Muscle of leg (tissue), 16 donors: ENCODE measurements at places on chromosomes 3 and 15.

- DNase-seq: no peak
These were observed 22.6 kb downstream of the MKRN2OS start for GRCh38 chr3:12522721-12523120.

GRCh38 chr3:58627570-58627885, 39.0 kb downstream of the FAM3D start:
- peak; percentile 71 for DNase-seq

- DNase-seq: no peak
These were observed 10.3 kb downstream of the BCL2A1 start for GRCh38 chr15:79960502-79961212.

DNA sequence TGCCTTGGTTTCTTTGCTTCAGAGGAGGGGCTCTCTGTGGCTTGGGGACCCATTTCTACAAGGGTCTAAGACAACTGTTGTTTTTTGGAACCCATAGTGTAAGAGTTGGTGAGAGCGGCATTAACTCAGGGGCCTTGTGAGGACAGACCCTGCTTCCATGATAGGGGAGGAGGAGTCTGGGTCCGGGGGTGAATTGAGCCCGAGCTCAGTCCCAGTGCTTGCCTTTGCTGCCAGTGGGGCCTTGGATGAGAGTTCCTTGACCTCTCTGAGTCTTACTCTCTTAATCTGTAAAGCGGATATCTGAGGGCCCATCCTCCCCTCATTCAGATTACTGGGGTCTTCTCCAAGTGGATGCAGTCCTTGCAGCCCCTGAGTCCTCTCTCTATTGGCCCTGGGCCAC, 74.2 kb downstream of the EEFSEC start:
- DNase-seq: no peak

- peak; percentile 84 for DNase-seq
These were observed 915 bp upstream of the CALML4 start for GRCh38 chr15:68205954-68206539.

GRCh38 chr3:193680220-193680619, 87.2 kb downstream of the OPA1 start:
- DNase-seq: no peak

- no peak for DNase-seq
These were observed 196.5 kb downstream of the UBE3A start for GRCh38 chr15:25242166-25242879.

DNA sequence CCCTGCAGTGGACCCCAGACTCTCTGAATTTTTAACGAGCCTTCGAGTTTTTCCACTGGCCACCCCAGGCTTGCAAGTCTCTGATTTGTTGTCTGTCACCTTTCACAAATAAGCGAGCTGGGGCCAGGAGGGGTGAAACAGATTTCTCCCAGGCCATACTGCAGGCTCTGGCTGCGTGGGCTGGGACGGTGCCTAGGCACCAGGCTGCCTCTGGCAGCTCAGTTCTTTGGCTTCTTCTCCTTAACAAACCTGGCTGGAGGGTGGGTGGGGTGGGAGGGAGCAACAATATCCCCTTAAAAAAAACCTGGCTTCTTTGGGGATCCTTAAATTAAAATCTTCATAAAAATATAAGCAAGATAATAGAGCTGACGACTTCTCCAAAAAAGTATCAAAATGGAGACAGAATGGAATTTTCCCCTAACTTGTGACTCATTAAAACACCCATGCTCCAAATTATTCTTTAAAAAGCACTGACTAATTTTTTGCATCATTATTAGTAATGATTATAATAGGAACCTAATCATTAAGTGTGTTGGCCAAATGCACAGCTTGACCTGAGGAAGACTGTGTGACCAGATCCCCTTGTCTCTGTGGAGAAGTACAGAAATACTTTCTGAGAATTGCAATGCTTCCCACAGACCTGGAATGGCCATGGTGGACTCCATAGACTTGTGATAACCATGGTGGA, 84.1 kb downstream of the SNRK start:
- no peak for DNase-seq

DNA sequence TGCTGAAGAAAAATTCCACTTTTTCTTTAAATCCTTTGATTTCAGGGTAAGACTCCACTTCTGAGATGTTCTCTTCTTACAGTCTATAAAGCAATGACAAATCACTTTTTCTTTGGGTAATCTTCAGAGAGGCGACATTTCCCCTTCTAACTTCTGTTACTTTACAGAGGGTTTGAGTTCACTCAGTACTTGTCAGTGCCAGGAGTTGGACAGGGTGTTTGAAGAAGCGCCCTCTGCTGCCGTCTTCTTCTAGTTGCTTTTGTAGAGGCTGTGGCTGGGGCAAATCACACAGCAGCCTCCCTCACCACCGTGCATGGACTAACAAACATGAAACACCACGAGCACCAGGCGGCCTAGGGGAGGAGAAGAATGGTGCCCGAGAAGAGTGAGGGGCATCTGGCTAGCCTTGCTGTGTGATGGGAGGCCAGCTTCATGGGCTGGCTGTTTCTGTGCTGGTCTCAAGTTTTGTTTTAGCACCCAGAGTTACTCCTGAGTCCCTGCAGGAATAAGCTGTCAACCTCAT, at the start of gene CD80:
TSS of gene CD80 (minus strand) at position 174 of the 523 bp plus-strand sequence. CDS start 1,886 bp downstream, outside the sequence.
- DNase-seq: peak; percentile 39

DNA sequence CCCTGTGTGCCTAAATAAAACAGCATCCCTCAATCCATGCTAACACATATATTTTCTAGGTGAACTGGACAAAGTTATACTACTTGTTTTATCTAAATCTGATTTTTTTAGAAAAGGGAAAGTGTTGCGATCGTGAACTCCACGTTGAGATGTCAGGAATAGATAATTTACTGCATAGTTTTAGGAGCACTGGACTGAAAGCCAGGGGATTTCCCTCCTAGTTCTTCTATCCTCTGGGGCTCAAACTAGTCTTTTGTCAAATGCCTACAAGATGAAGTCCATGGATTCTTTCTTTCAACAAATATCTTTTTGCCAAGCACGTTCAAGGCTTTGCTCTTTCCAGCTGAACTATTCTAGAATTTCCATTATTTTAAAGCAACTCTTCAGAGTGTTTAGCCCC, 617 bp upstream of the HPS3 start:
- peak; percentile 33 for DNase-seq

GRCh38 chr15:71743861-71744382, 66.4 kb upstream of the NR2E3 start:
- peak; percentile 71 for DNase-seq

DNA sequence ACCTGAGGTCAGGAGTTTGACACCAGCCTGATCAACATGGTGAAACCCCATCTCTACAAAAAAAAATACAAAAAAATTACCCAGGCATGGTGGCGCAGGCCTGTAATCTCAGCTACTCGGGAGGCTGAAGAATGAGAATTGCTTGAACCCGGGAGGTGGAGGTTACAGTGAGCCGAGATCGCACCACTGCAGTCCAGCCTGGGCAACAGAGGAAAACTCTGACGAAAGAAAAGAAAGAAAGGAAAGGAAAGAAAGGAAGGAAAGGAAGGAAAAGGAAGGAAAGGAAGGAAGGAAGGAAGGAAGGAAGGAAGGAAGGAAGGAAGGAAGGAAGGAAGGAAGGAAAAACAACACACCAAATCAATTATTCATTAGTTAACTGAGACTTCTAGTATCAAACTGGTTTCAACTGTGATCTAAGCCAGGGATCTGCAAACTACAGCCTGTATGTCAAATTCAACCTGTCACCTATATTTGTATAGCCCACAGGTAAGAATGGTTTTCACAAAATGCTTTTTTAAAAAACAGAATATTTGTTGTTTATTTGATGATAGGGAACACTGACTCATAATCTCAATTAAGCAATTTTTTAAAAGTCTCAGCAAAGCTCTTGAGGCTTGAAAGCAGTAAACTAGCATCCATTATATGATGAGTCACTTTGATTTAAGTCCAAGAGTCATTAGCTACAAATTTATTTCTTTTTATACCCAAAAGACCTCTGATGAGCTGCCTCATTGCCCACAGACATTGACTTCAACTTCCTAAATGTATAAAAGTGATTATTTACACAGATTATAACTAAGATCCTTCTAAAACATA, 127.6 kb downstream of the TBL1XR1 start:
- no peak for DNase-seq

GRCh38 chr3:79392479-79392878, 375.3 kb downstream of the ROBO1 start:
- no peak for DNase-seq

GRCh38 chr3:46926871-46927717, 49.5 kb downstream of the CCDC12 start:
- peak; percentile 62 for DNase-seq

DNA sequence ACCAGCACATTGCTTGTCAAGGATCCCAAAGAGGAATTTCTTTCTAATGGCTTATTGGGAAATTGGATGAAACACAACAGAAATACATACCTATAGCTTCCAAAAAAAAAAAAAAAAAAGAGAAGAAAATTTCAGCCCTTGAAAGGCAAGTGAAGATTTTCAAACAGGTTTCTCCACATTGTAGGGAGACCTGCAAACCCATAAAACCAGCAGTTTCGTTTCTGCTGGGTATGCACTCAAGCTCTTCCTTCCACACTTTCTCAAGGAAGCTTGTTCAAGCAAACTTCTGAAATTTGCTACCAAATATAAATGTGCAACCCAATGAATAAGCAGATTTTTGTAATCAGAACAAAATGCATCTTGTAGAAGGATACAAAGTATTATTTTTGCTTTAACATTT, 15.9 kb upstream of the SH3BP5 start:
- peak; percentile 26 for DNase-seq

GRCh38 chr15:40310001-40310959, 2.5 kb upstream of the PLCB2 start:
- DNase-seq: no peak

- no peak for DNase-seq
These were observed 131.8 kb upstream of the C2CD4B start for GRCh38 chr15:62296756-62297507.

- DNase-seq: no peak
These were observed 817 bp upstream of the PLXNA1 start for GRCh38 chr3:126982126-126982470.

DNA sequence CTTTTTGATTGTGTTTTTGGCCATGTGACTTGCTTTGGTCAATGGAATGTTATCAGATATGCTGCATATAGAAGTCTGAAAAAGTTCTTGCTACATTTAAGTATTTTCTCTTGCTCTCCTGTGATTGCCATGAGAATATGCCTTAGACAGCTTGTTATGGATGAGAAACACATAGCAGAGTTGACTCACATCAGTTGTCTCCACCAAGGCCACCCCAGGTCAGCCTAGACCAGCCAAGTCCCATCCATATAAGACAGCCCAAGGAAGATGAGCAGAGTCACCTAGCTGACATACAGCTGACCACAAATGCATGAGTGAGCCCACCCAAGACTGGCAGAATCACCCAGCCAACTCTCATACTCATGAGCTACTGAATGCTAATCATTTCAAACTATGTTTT, 153.0 kb downstream of the THRB start:
- DNase-seq: no peak

GRCh38 chr3:9117220-9117619, 132.2 kb downstream of the SRGAP3 start:
- peak; percentile 95 for DNase-seq

- no peak for DNase-seq
These were observed 75.3 kb downstream of the SYNPR start for GRCh38 chr3:63353383-63353782.

DNA sequence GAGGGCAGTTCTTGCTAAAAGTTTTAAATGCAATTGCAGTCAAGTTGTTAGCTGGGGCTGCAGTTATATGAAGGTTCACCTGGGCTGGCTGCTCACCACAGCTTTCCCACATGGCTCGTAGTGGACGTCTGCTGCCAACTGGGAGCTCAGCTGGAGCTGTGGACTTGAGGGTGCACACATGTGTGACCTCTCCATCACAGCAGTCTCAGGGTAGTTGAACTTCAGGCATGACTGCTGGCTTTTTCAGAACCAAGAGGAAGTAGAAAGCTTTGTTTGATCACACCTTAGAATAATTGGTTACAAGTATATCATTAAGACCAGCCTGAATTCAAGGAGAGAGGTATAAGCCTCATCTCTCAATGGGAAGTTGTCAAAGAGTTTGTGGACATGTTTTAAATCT, 74.1 kb downstream of the CHL1 start:
- no peak for DNase-seq

GRCh38 chr3:48409291-48410201, 20.3 kb downstream of the PLXNB1 start:
- peak; percentile 0 for DNase-seq

- no peak for DNase-seq
These were observed 43.2 kb upstream of the RPL35A start for GRCh38 chr3:197906850-197907187.

DNA sequence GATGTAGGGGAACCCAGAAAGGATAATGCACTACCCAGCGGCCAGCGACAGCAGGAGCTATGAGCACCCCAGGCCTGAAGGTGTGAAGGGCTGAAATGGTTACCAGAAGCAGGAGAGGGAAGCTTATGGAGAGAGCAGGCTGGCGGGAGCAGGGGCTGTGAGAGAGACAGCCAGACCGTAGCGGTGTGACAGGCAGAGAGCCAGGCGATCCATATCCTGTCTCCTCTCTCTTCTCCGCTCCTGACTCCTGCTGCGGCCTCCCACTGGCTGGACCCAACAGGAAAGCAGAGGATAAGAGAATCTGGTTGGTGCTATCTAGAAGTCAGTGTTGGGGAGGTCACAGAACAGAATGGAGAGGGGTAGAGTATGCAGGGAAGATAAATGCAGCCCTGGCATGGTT, 49.9 kb downstream of the BTD start:
- peak; percentile 47 for DNase-seq

DNA sequence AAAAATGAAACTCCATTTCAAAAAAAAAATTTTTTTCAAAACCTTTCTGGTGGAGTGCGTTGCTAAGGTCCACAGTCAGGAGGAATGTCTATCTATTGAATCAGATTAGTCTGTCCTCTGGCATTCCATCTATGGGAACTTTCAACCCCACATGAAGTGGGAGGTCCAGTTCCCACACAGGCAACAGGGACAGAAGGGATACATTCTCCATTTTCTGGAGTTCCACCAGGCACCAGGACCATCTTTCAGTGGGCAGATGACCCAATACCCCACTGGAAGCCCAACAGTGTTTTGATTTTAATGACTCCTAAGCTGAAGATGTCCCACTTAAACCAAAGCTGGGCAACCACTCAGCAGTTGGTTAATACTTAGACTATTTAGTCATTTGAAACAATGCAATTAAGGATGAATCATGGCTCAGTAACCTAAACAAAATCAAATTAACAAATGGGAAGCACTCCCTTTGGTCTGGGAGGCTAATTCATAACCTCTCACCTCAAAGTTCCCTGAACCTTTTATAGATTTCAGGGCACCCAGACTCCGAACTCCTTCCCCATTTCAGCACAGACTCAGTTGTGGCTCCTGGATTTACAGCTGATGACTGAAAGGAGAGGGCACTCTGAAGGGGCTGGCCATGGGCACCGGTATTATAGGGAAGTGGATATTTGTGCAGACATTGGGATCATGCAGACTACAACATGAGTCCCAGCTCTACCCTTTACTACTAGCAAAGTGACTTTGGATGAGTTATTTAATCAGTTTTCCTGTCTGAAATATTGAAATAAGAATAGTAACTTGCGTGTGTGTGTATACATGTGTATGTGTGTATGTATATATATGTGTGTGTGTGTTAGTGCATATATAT, 264.3 kb upstream of the LRTM1 start:
- DNase-seq: no peak

DNA sequence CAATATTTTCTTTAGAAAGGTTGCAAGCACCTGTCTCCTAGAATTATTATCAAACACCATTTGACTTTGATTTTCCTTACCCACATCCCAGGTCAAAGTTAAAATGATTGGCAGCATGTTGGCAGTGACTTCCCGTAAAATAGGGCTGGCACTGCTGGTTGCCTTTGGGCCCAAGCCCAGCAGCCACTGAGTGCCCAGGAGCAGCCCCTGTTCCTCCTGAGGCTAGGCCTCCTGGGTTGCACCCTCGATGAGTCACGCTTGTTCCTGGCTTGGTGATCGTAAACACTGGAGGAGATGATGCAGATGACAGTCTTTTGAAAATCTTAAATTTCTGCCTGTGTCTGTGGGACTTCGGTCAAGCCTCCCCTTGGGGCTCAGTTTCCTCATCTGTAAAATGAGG, 290.0 kb downstream of the TLE3 start:
- DNase-seq: no peak
